Non-pigmented ciliary epithelial cell (primary cell): ENCODE measurements at places on chromosomes 16 and 17.

DNA sequence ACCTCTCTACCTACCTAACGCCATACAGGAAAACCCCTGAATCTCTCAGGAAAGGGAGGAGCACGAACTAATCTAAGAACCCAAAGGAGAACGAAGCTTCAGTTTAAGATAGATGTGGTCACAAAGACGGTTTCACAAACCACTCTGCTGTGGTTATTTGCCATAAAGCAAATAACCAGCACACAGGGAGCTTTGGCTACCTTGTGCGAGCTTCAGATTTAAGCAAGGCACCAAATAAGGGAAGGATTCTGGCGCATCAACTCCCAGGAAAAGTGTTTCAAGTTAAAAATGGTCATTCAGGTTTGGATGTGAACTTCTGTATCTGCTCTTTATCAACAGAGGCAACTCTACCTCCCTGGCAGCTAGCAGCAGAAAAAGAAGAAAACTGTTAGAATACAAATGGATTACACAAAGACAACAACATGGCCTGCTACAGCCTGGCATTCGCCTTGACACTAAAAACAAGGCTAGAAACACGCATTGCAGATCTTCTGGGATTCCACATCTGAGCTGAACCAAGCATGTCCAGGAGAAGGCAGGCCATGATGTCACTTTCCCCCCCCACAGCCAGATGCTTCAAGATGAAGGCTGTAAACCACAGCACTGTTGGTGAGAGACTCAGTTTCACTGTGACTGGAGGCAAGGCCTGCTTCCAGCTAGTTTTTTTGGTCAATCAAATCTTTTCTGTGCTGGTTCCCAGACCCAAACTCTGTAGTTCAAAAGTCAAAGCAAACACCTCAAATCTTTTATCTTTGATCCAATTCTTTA, 43.6 kb downstream of the SMG6 start:
- no peak for DNase-seq

DNA sequence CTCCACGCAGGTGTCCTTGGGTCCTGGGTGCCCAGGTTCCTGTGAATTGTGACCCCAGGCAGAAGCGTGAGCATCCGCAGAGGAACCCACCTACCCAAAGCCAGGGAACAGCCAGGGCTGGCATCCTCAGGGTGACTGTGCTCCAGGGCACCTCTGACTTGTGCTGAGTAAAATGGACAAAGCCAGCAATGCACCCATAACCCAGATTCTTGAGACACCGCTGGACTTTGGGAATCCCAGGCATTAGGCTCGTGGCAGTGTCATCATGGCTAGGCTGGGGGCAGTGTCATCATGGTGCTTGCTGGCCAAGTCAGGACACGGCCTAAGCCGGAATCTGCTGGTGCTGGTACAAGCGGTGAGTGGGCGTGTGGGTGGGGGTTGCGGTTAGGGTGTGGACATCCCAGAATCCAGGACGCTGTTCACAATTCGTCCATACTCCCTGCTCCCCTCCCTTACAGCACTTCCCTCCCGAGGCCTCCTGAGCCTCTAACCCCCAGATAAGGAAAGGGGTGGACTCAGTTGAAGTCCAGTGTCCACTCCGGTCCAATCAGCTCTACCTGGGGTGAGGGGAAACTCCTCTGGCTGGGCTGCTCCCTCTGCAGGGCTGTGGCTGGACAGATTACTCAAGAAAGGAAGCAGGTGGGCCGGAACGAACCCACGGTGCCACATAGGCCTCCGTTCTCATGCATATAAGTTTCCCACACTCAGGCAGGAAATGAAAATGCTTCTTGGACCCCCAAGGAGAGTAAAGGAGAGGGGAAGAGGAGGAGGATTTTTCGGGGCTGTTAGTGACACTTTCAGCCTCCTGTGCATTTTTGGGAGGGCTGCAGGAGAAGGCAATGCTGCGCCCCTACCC, 138.9 kb downstream of the SEC14L1 start:
- no peak for DNase-seq

- no peak for DNase-seq
Measured at GRCh38 chr16:55530316-55530856, 21.5 kb downstream of the LPCAT2 start.

DNA sequence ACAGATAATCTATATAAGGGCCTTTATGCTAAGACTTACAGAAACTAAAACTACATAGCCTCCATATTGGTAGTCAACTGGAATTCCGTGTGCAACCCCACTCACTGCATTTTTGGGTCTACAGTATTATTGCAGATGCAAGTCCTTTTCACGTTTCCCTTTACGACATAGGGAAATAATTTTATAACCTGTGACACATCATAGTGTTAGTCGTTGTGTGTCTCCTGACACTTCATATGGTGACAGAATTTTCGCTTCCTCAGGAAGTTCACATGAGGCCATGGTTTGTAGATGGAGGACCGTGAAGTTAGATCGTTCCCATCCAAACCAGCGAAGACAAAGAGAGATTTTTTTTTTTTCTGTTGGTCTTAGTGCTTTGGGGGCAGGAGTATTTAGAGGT, 15.7 kb upstream of the MRC2 start:
- DNase-seq: no peak

- no peak for DNase-seq
Measured at GRCh38 chr16:14445937-14446715, 183.9 kb downstream of the PARN start.
